Type B pancreatic cell (in vitro differentiated cells): ENCODE measurements at places on chromosomes 11 and 22. TPM values are rescaled to one million over a fixed set of nuclear protein-coding genes. Genes with fewer than 3 reads are reported as not detected.

DNA sequence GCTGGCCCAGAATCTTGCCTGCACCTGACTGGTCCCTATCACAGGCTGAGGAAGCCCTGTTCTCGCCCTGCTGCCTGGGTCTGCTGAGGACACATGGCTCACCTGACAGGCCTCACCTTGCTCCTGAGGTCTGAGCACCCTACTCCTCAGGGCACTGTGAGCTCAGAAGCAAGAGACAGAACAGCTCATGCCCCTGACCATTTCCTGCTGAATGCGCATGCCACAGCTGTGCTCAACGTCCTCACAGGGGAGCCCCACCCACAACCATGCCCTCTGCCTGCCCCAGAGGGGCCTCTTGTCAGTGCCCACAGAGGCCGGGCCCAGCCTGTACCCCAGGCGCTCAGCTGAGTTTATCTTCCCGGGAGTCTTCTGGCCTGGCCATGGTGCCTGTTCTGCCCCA is 2.8 kb upstream of the TSPO start:
- DNase-seq = no peak

DNA sequence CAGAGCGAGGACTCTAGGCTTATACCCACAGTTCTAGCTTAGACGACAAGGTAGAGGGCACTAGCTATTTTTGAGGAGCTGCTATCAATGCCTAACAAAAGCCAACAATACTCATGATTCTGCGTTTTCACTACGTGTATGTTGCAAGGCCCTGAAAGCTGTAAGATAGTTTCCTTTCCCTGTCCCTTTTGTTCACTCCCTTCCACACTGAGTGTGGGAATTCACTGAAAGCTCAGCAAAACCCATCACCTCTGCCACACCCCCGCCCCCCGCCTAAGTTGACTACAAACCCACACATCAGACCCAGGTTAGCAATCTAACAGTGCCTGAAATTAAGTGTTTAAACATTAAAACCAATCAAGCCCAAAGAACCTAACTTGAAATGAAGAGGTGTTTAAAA is 6.2 kb upstream of the LDLRAD3 start:
- DNase-seq = no peak

GRCh38 chr11:69074375-69075140 is 25.8 kb downstream of the TPCN2 start:
- DNase-seq = no peak

GRCh38 chr11:122441666-122442035 is 213.9 kb upstream of the UBASH3B start:
- DNase-seq = no peak

GRCh38 chr11:10673501-10674062 is 20.0 kb downstream of the IRAG1 start:
- no peak for DNase-seq

DNA sequence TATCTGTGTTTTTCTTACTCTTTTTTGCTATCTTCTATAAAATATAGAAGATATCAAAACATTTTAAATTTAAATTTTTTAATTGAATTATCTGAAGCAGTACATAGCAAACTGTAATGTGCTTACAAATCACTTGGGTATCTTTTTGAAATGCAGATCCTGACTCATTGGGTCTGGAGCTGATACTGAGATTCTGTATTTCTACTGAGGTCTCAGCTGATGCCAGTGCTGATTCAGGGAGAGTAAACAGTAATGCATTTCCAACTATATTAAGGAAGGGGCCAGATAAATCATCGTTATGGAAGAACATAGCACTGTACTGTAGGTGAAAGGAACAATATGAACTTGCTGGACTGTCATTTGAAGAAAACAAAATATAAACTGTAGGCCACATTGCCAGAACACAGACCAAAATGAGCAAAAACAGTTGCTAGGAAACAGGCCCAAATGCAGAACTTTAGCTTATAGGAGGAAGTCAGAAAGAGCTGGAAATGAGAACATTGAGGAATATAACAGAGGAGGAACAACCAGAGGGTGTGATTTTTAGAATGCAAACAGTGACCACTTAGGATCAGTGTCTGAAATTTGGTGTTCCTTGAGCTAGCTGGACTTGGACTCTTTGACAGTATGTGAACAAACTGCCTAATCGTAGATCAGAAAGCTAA is 3.3 kb downstream of the ARL14EP start:
- no peak for DNase-seq

- DNase-seq = no peak
These were observed 184.2 kb downstream of the BLID start for GRCh38 chr11:121931748-121932352.

- no peak for DNase-seq
These were observed 43.7 kb downstream of the SCGB1A1 start for GRCh38 chr11:62462508-62462892.

- DNase-seq = peak; percentile 59
These were observed 1462.3 kb downstream of the BRD1 start for GRCh38 chr22:48365386-48365785.

DNA sequence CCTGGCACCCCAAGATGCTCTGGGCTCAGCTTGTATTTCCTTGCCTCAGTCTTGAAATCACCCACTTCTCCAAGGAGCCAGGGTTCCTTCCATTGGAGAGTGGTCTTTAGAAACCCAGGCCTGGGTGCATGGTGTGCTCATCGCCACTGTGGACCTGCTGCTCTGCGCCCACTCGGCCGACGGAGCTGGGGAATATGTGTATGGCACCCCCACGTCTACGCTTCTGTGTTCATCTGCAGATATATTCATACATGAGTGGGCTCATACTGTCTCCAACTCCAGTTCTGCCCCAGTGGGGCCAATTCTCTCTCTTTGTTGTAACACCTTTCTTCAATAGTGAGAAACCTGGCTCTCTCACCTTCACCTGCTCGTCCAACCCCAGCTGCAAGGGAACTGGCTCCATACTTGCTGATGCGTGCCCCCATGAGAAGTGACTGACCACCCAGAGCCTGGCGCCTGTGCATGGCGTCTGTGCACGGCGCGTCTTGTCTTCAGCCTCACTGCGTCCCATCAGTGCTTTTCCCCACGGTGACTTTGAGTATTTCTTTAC is 39.8 kb downstream of the KCNQ1 start:
- peak; percentile 53 for DNase-seq

DNA sequence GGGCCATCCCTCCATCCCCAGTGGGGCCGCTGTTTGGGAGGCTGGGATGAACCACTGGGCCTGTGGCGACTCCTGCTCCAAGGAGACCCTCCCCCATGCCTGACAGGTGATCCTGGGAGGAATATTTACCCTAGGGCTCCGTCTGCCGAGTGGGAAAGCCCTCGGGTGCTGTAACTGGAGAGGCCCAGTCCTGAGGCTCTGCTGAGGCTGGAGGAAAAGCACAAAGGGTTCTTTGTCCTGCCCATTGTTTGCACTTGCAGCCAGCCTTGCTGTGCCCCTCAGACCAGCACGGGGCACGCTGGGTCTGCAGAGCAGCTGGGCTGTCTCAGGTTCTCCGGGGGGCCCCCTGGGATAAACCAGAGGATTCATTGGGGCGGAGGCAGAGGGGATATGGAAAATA is 321.1 kb downstream of the MN1 start:
- no peak for DNase-seq

DNA sequence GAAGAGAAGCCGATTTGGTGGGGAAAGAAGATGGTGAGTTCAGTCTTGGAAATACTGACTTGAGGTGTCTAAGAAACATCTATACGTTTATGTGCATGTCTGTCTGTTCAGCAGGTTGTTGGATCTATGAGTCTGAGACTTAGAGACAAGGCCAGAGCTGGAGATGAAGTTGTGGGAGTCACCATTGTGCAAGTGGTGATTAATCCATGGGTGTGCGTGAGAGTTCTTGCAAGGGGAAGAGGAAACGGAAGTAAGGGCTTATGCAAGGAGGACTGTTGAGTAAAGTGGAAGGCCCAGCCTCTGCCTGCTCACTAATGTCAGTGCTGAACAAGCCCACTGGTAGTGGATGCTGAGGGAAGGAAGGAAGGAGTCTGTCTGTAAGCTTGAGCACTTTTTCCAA is 9.7 kb downstream of the TMEM45B start:
- no peak for DNase-seq

DNA sequence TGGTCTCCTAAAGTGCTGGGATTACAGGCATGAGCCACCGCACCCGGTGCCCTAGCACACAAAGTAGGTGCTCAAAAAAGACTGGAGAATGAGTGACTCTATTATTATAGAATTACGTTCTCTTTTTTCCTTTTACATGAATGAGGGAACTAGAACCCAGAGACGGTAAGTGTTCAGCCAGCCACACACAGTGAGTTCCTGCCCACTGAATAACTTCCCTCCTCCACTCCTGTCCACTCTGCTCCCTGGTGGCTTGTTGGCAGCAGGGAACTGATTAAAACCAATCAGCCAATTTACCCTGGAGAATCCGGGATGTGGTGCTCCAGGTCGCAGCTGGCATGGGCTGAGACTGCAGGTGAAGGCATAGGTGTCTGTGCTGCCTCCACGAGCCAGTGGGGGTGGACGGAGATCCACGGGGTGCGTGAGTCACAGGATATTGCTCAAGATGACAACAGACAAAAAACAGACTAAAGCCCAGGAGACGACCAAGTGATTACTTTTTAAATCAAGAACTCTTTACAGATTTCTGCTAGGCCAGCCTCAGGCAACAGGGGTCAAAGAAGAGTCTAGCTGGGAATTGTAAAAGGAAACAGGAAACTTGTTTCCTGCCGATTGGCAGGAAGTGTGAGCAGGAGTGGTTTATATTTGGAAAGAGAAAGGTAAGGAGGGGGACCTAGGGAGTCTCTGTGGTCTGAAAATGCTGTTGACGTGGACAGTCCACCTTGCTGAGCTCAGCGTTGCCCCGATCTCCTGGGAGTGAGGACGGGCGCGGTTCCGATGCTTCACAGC is 95.2 kb upstream of the TP53I11 start:
- DNase-seq = no peak

DNA sequence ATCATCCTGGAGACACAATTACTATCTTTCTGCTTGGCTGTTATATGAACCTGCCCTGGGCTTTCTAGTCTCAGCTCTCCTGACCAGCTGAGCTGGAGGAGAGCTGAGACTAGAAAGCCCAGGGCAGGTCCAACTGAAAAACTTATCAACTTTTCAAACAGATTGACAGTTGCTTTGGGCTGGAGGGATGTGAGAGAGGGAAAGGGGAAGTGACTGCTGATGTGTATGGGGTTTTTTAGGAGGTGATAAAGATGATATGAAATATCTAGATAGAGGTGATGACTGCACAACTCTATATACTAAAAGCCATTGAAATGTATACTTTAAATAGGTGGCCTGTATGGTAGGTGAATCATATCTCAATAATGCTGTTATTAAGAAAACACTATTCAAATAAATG is 60.2 kb upstream of the CHRM4 start:
- DNase-seq = no peak

DNA sequence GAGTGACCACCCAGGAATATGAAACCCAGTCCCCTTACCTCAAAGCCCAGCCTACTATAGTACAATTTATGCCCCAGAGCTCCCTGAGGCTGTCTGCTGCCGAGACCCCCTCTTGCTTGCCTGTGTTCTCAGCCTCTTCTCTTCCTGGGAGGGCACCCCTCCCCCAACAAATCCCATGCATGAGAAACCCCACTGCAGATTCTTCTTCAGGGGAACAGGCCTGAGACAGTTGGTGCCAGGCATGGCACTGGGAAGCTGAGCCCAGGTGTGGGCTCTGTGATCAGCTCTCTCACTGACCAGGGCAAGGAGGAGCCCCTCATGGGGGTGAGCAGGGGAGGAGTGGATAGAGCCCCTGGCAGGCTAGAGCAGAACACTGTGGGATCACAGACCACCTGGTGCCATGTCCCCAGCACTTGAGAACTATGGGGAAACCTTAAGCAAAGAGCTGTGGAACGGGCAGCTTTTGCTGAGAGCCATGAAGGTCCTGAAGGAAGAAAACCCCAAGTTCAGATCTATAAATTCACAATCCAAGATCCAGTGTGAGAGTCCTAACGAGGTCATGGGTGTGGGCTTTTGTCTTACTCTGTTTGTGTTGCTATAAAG is 46.5 kb upstream of the TH start:
- no peak for DNase-seq

GRCh38 chr11:31877083-31877482 is 66.0 kb upstream of the PAX6 start:
- DNase-seq = no peak

- DNase-seq = no peak
These were observed 250.7 kb downstream of the LUZP2 start for GRCh38 chr11:24747275-24748251.

GRCh38 chr11:128411150-128411549 is 176.2 kb downstream of the ETS1 start:
- no peak for DNase-seq

DNA sequence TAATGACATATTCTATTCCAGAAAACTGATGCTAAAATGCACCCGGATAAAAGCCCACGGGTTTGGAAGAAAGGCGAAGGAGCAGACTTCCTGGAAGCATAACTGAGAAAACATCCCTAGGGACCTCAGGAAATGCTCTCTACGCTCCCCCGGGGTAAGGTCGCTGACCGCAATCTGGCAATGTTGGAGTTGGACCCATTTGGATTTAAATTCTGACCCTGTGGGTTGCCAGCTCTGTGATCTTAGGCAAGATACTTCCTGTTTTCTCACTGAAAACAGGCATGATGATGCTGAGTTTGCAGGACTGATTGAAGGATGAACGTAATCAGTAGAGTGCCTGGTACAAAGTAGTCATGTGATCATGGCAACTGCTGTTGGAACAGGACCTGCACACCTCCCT is 1054.0 kb downstream of the NTM start:
- DNase-seq = no peak

DNA sequence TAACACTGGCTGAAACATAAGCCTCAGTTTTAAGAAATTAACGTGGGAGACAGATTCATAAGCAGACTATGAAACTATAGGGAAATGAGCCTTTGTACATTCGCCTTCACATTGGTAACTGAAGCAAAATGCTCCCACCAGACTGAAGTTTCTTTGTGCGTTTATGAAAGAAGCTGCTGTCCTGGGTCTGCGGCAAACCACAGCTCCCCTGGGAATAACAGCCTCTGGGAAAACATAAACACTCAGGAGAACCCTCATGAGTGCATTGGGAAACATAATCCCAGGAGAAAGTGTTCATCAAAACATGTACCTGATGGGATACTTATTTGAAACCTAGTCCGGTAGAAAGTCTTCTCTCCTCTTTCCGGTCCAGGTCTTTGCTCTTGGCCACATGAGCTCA is 193.1 kb upstream of the LARGE1 start:
- no peak for DNase-seq

- DNase-seq = no peak
These were observed 675.2 kb downstream of the TBC1D22A start for GRCh38 chr22:47437636-47438035.

- no peak for DNase-seq
These were observed 44.2 kb upstream of the AMPD3 start for GRCh38 chr11:10410844-10411200.

TEX54 gene
- total RNA-seq = not detected in 2 replicates

CNTF gene
- 1.6 and 2.0 TPM in 2 replicates for total RNA-seq

APOL6 gene
- 9.0 and 13.4 TPM in 2 replicates for total RNA-seq

LRP5 gene
- total RNA-seq = 64.9 and 65.0 TPM in 2 replicates

KCNK7 gene
- total RNA-seq = 0.36 and 1.1 TPM in 2 replicates

RFPL3 gene
- 0.24 TPM in 1 of 2 replicates, not detected in the other for total RNA-seq

POU2F3 gene
- total RNA-seq = 1.4 and 4.3 TPM in 2 replicates
